Stimulated activated CD8-positive, alpha-beta memory T cell treated with anti-CD3 and anti-CD28 coated beads, Interleukin-2, amount 100 ng/mL, for 48 hours (primary cell): ENCODE measurements at places on chromosomes 2 and 18.

DNA sequence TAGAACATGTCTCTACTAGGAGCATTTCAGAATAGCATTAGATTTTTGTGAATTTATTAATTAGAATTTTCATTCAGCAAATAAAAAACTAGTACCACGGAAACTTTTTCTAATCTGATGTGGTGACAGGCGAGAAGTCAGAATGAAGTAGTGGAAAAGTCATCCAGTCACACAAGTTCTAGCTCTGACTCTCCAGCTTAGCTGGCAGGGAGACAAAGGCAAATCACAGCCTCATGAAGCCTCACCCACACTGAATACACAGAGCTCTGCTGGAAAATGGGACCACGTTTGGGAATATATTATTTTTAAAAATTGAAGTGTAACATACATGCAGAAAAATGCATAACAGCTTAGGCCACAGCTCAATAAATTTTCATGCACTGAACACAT lies 86.1 kb downstream of the L3MBTL4 start:
- DNase-seq: no peak

DNA sequence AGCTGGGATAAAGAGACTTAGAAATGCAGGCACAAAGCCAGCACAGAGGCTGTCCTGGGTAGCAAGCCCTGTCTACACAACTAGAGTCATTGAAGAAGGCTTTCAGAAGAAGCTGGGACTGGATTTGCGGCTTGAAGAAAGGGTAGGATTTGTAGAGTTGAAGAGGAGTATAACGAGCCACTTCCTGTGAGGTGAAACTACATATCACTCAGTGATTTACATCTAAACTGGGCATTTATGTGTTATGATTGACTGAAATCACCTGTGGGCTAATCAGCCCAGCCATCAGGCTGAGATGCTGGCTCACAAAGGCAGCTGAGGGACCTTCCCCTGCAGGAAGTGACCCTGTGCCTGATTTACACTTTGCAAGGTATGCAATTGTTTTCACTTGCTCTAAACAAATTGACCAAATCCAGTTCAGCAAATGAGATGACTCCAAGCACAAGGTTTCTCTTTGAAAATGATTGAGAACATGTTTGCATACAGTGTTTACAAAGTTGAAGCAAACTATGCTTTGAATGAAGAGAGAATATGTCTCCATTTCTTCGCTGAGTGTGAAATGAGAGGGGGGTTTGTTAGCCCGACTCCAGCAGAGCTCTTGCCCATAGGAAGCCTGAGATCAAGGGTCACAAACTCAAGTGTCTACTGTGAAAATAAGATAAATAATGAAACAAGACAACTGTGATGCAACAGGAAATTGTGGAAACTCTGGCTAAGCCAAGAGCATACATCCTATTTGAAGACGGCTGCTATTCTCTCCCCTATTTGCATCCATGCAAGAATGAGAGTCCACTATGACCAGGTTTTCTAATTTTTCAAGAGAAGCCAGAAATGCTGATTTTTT lies 69.3 kb upstream of the HK2 start:
- DNase-seq: no peak

DNA sequence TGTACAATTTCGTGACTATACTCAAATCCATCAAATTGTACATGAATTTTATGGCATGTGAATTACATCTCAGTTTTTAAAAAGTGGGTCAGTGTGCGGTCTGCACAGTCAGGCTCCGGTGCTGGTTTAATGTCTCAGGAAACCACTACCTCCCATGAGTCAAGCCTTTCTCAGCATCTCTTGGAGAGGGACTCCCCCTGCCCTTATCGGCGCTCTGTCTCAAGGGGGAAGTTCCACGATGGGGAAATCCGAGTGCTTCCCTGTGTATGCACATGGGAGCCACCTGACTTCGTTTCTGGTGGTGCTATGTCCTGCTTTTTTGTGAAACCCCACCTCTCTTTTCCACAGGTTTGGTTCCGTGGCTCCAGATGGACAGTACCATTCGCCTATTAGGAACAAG lies 72.5 kb downstream of the ACOXL start:
- peak; percentile 42 for DNase-seq

DNA sequence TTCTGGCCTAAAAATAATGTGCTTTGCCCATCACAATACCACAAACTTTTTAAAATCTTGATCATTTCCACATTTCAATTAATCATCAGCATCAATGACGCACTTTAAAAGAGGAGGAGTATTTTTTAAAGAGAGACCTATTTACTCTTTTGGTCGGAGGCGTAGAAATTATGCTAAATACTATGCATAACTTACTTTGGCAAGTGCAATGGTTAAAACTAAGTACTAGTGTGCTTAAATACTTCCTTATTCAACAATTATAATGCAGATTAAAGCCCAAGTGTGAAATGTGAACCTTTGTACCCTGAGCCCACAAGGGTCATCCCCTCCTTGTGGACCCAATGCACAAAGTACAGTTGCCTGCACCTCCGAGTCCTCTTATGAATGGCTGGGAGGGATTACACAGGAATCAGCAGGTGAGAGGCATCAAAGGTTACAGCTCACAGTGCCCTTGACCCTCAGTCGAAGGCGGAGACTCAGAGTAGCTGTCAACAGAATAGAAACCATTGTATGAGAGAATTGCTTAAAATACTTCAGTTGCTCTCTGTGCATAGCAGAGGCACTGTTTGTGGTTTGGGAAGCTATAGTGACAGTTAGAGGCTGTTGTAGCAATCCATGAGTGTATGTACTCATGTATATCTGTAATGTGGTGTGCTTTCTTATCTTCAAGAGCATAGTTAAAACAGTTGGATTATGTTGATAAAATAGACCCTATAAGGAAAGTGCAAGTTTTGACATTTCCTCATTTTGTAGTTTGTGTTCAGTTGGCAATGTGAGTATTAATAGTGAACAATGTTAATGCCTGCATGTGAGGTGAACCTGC lies 151.7 kb upstream of the ITGA4 start:
- no peak for DNase-seq

DNA sequence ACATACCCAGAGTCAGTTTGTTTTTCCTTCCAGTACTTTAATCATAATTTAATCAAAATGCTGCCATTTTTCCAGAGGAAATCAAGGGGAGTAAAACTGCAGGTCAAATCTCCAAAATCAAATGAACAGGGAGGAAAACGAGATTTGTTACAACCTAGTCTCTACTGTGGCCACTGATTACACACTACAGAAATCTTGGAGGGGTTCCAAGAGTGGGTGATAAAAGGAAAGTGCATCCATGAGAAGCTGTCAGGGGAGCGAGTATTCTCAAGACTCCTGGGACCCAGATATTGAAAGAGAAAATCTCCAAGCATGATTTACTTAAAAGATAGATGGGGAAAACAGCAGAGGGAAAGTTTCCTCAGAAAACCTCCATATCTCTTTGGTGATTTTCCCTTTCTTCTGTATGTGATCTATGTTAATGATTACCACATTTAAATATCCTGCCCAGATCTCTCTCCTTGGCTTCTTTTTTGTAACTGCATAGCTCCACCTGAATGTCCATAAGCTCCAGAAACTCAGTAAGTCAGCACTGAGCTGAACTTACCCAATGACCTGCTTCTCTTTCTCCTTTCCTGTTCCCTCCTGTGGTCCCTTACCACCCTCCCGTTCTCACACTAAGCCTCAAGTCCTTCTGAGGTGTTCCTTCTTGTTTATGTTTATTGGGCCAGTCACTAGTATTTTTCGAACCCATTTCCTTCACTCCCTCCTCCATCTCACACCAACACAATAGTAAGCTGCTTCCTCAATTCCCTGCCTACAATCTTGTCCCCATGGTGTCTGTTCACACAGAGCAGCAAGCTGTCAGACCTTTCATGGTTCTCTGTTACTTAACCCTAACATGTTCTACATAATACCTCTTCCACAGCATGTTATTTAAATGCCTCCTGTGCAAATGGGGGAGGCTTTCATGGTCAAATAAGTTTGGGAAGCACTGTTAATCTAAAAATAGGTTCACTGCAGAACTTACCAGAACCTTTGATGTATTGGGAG lies 73.9 kb upstream of the TWSG1 start:
- DNase-seq: no peak

- no peak for DNase-seq
Observed at GRCh38 chr2:240819126-240819857, 727 bp downstream of the KIF1A start.

DNA sequence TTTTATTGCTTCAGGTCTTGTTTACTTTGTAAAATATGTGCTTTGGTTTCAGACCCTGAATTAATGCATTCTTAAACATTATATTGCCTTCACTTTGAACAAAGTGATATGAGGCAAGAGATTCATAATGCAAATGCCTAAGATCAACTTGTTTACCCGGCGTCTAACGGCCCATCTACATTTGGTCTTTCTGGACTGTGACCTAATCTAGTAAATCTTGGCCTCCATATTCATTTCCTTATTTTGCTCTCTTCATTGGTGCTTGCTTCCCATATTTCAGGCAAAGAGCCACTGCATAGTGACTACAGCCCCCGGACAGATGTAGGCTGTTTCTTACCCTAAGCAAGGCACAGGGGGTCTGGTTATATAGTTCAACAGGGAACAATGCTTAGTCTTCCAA lies 53.0 kb upstream of the SLC39A10 start:
- DNase-seq: no peak

DNA sequence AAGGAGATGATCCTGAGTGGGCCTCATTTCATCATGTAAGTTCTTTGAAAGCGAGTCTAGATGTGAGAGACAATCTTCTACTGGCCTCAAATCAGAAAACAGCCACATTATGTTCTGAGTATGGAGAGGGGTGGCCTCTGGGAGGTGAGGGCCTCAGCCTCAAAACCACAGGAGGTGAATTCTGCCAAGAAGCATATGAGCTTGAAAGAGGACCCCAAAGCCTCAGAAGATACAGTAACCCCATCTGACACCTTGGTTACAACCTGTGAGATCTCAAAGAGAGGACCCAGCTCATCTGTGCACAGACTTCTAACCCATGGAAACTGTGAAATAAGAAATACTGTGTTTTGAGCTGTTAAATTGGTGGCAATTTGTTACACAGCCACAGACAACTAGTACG lies 200.1 kb downstream of the ARHGAP15 start:
- no peak for DNase-seq

- no peak for DNase-seq
Observed at GRCh38 chr2:128320906-128321771, 2.5 kb upstream of the HS6ST1 start.

GRCh38 chr18:74128159-74128558 lies 19.5 kb downstream of the FBXO15 start:
- no peak for DNase-seq

DNA sequence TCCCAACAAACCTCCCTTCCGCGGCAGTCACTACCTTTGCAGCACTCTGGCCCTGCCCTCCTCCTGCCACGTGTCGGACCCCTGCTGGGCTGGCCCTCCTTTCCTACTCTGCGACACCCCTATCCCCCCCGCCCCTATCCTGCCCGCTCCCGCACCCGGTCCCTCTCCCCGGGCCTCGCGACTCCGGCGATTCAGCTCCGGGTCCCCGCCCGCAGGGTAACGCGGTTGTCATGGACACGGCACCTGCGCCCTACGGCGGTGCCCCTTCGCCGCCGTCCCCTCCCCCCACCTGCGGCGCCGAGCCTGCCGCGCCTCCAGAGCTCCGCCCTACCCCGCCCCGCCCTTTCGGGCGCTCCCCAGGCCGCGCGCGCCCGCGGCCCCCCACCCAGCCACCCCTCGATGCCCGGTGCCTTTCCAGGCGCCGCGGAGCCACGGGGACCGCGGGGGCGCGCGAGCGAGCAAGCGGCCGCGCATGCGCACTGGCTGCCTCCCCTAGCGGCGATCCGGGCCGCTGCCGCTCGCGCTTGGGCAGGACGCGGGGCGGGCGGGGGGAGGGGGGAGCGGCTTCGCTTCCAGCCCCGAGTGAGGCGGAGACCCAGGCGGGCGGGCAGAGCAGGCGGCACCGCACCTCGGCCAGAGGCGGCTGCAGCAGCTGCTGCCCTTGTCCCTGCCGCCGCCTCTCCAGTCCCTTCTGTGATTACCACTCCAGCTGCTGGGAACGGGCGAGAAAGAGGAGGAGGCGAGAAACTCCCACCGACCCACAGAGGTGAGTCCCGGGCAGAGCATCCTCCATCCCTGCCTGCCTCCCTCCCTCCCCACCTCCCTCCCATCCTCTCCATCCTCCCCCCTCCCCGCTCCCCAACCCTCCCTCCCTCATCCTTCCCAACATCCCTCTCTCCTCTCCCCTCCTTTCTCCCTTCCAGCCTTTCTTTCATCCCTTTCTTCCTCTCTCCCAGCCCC lies at the start of gene CTNNA2:
Gene CTNNA2 (plus strand): TSS at position 610 of the 960 bp plus-strand sequence.
- peak; percentile 8 for DNase-seq

DNA sequence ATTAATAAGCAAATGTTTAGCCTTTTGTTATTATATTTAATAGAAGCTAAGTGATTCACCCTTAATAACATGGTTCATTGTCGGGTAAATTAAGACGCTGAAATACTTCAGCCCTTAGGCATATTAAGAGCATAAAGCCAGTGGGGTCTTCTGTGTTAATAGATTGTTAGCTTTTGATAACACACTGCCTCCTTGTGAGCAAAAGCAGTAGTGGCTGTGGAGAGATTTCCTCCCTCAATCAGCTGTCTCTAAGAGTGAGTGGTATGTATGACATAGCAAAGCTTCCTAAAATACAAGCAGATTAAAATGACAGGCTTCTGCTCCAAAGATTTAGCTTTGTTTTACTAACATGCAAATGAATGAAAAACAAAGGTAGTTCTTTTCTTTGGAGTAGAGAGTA lies 143.7 kb upstream of the SYT4 start:
- no peak for DNase-seq

GRCh38 chr18:74942319-74942910 lies 266.5 kb downstream of the PTGR3 start:
- DNase-seq: no peak

GRCh38 chr18:45650321-45650720 lies 35.0 kb downstream of the SLC14A2 start:
- DNase-seq: no peak

GRCh38 chr2:15747603-15748471 lies 156.2 kb downstream of the DDX1 start:
- DNase-seq: no peak

- no peak for DNase-seq
Observed at GRCh38 chr18:68665628-68666027, 49.3 kb downstream of the TMX3 start.

DNA sequence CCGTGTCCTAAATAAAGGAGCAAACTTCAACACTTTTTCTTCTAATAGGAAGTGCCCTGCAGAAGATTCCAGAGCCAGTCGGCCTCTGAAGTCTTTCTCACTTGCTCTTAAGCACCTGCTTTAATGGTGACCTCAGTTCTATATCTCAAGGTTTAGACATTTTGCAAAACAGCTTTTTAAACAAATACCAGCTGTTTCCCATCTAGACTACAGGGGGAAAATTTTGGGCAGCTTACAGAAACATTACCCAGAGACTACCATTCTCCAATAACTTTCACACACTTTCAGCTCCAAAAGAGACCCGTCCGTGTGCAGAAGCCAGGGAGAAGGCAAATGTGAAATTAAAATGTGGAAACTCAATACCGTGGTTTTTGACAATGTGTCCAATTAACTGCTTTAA lies 285.3 kb upstream of the CCDC68 start:
- DNase-seq: no peak

DNA sequence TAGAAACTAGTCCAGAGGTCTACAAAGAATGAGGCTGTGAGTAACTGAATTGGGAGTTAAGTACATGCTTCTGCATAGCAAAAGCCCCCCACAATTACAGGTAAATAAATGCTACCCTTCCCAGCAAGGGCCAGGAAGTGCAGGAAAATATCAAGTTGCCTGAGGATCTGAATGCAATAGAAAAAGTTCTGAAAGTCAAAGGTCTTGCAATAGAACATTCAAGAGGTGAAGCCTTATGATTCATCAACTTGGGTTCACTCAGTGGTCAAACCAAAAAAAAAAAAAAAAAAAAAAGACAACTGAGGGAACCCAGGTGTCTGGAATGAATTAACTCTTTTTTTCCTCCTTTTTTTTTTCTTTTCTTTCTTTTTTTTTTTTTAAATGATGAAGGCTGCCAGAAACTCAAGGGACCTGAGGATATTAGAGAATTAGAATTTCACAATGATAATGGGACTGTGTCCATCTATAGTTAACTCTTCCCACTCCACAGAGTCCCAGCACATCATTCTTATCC lies 42.9 kb upstream of the RFX8 start:
- DNase-seq: no peak
